ENCODE measurements at places on chromosomes 1 and 21.

- DNase-seq: no peak
Observed at GRCh38 chr1:152145769-152146168, 13.3 kb downstream of the RPTN start.

- no peak for DNase-seq
Observed at GRCh38 chr1:211687462-211688215, 12.2 kb upstream of the NEK2 start.

DNA sequence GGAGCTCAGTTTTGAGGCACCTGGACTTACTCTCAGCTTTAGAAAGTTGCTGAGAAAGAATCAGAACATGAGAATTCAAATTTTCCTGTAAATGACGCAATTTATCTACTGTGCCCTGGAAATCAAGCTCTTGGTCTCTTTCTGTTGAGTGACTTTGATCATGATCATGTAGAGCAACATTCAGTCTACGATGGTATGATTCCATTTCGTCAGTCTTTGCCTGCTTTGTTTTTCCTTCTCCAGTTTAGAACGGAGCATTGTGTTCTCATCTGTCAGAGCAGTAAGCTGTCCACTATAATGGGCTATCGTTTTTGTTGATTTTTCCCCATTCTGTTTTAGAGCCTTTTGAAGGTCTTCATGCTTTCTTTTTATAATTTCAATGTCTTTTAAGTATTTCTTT, 20.7 kb downstream of the SFT2D2 start:
- DNase-seq: no peak

DNA sequence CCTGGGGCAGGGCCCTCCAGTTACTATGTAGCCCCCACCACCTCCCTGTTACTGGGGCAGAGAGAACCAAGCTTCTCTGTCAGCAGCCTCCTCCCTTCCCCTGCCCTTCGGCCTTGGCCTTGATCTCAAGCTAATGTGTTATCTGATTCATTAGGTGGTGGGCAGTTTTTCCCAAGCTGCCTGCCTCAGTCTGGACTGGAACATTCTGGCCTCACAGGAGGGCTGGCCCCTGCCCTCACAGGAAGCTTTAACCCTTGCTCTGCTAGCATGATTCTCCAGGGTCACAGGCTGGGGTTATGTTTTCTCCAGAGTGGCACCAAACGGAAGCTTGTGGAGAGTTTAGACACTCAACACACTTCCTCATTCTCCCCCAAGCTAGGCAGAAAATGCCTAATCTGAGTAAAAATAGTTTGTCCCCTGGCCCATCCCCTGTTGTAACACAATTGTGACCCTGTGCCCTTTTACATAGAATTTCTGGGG, 37.2 kb upstream of the SLC6A9 start:
- no peak for DNase-seq

All from liver (tissue), 10 donors.